ENCODE measurements at places on chromosomes 7 and 10.

- DNase-seq: no peak
Measured at GRCh38 chr10:61543831-61544230, 90.7 kb upstream of the TMEM26 start.

GRCh38 chr7:108313086-108313485 is 143.2 kb downstream of the NRCAM start:
- DNase-seq: no peak

GRCh38 chr7:42747044-42747443 is 164.8 kb downstream of the C7orf25 start:
- DNase-seq: no peak

GRCh38 chr10:75269605-75270004 is 33.8 kb upstream of the COMTD1 start:
- DNase-seq: no peak

DNA sequence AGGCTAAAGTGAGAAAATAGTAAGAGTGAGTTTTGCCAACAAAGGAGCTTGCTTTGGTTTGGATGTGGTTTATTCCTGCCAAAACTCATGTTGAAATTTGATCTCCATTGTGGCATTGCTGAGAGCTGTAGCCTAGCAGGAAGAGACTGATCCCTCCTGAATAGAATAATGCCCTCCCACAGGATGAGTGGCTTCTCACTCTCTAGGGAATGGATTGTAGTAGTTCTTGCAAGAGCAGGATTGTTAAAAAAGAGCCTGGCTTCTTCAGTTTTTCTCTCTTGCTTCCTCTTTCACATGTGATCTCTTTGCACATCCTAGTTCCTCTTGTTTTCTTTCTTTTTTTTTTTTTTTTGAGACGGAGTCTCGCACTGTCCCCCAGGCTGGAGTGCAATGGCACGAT is 34.4 kb downstream of the ASAH2 start:
- no peak for DNase-seq

DNA sequence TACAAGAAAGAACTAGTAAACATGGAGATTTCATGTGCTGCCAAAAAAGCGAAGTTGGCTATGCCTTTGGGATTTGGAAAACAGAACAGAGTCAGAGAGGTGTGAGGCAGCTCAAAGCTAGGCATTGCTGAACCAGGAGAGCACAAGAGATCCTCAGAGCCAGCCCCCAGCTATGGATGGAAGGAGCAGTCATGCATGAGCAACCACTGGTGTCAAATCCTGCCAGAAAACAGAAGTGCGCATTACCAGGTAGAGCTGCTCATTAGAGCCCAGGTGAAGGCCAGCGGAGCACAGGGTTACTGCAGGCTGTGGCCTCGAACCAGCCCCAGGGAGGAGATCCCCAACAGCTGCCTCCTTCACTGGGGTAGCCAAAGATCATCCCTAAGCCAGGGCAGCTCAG is 173.2 kb upstream of the KIAA1217 start:
- DNase-seq: no peak

DNA sequence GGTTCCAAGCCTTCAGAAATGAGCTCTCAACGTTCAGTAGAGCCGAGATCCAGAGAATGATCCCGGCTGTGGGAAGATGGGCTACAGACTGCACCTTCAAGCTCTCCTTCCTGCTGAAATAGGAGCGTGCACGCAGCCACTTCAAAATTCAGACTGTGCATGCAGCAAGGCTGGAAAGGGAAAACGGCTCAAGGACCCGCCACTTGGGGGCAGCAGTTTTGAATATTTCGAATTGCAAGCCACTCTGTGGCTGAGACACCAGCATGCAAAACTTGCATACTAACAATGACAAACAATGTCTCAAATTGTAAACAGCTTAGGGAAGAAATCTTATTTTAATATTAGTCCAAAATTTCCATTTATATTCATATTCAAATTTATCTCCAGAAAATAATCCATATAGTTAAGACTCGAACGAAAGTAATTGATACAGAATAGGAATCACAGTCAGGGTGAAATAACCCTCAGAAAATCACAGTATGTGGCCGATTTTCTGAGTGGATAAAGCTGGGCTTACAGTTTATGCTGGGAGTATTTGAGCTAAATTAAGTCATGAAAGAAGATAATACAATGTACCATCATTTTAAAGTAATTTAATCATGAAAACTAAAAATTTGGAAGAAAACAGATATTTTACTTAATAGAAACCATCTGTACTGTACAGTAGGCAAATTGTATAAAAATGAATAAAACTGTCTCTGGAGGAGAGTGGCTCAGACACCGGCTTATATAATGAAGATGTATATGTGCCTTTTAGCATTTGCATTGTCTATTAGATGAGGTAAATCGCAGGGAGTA is 137.9 kb upstream of the MKI67 start:
- DNase-seq: peak; percentile 59

DNA sequence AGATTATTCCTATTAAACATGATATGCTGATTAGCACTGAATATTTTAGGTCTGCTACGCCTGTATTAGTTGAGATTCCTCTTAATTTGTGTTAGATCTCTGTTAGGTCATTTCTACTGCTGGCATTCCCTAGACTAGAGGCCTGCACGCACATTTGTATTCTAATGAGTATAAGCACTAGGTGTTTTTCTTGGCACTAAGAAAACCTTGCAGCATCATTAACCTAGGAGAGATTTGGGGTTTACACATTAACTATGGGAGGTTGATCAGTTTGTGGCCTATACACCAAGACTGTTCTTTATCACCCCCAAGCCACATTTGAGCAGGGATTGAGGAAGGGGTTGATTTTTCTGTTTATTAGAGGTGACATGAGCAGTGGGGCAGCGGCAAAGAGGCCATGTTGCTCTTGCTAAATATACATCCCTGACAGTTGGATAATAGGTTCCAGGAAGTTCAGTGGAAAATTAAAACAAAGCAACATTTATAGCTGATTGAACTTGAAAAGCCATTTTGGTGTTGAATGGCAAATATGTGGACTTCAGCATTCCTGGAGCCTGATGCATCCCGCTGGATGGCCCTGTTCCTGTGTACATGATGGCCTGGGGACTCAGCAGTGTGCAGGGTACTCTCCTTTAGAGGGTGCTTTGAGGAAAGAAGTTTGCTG is 65.2 kb downstream of the GBF1 start:
- no peak for DNase-seq

GRCh38 chr7:2644220-2644561 is 12.4 kb downstream of the TTYH3 start:
- no peak for DNase-seq

GRCh38 chr7:151999424-152000090 is 25.9 kb upstream of the GALNT11 start:
- DNase-seq: no peak

GRCh38 chr10:120667276-120667675 is 183.9 kb upstream of the WDR11 start:
- no peak for DNase-seq

DNA sequence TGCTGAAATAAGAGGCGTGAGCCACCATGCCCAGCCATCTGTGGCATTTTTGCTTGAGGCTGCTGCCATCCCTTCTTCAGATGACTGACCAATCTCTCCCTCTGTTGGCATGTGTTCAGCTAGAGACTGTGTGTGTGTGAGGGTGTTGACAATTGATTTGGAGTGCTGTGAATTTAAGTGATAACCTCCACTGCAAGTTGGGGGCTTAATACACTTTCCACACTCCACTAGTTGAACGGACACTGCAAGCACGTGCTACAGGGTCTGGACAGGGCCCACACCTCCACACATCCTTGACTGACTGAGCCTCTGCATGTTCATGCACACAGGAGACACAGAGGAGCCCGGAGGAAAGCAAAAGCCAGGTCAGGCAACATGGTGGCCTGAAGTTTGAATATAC is 51.3 kb downstream of the BRAF start:
- no peak for DNase-seq

DNA sequence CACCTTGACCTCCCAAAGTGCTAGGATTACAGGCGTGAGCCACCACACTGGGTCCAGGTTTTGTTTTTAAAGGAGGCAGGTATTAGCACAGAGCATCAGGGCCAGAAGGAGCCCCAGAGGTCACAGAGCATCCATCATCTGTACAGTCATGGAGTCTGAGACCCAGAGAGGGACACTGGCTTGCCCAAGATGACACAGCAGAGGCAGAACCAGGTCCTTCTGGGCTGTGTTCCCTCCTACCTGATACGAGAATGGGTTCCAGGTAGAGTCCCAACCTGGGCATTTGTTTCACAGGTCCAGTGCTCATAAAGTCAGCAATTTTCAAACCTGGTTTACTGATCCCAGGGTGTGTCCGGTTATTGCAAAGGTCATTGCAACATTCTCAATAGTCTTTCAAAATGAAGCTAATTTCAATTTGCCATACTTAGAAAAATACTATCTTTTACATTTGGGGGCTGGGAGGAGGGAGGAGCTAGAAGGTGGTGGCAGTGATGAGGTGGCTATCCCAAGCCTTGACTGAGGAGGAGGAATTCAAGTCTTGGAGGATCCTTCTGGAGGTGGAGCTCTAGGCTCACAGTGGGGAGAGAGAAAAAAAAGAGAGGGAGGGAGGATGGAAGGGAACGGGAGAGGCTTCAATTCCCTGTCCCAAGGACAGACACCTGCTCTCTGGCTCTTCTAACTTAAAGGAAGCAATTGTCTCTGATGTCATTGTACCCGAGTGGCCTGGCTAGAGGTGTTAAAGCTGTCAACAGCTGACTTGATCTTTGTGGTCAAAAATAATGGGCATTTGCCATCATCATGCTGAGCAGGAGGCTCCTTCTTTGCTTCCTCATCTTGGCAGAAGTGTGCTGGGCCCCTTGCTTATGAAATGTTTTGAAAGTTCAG is 8.1 kb downstream of the MXI1 start:
- DNase-seq: no peak

- DNase-seq: no peak
Measured at GRCh38 chr10:22314852-22315251, 1.3 kb upstream of the COMMD3 start.

- DNase-seq: no peak
Measured at GRCh38 chr7:27581119-27581518, 81.6 kb downstream of the HIBADH start.

- no peak for DNase-seq
Measured at GRCh38 chr10:1274701-1275544, 218.7 kb downstream of the WDR37 start.

DNA sequence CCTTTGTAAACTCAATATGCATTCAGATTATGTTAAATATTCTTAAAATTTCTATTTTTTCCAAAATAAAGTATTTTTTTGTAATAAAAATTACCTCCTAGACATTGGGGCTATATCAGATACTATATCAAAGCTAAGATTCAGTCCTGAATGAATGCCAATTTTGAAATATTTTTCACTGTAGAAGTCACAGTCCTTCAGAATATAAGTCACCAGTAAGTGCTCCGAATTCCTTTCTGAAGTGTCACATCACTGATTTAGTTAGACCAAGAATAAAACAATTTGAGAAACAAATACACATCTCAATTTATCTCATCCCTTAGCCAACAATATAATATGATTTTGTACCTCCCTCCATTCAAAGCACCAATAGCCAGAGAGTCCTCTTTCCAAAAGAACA is 33.9 kb upstream of the GSAP start:
- DNase-seq: no peak

DNA sequence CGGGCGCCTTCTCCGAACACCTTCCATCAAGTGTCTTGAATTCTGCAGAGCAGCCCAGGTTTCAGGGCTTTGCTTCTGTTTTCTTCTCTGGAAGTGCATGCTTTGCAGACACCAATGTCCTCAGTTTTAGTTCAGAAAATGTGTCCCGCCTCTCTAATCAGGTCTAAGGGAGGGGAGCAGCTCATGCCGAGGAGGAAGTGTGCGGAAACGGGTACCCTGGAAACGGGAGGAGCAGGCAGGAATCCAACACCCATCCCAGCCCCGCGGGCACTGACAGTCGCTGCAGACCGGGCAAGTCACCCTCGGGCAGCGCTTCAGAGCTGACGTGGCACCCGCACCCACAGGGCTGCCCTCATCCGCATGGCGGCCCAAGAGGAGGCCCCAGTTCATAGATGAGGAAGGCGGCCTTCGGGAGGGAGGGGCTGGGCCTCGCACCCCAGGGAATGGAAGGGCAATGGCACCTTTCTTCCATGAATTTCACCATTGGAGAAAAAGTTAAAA is 338.7 kb downstream of the DNAJB6 start:
- DNase-seq: no peak

GRCh38 chr7:16051561-16052255 is 365.2 kb upstream of the MEOX2 start:
- DNase-seq: no peak

DNA sequence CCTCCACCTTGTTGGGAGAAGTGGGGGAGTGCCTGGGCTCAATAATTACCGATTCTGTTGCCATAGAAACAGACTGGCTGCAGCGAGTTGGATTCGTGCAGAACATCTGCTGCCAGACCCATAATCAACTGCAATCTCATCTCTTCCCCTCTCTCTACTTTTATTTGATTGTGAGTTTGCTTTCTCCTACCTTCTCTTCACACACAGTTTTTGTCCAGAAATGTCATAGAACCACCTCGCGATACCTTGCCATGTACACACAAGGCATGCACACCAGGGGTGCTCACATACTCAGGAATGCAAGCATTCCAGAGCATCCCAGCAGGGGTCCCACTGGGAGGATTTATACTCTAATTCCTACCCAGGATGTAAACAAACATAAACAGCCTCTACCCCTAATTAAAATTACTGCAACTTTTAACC is 262.2 kb upstream of the AOAH start:
- no peak for DNase-seq

- no peak for DNase-seq
Measured at GRCh38 chr7:12152196-12152918, 58.7 kb upstream of the TMEM106B start.

GRCh38 chr10:119595134-119595675 is 1.6 kb downstream of the TIAL1 start:
- DNase-seq: no peak

DNA sequence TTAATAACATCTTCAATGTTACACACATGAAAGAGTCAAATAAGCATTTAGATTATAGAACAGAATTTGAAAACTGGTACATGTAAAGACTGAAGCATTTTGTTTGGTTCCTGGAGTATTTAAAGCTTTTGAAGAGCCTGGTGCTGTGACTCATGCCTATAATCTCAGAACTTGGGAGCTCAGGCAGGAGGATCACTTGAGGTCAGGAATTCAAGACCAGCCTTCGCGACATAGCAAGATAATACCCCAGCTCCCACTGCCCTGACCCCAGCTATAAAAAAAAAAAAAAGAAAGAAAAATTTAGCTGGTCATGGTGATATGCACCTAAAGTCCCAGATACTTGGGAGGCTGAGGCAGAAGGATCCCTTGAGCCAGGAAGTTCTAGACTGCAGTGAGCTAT is 87.8 kb downstream of the HDAC9 start:
- no peak for DNase-seq

- no peak for DNase-seq
Measured at GRCh38 chr7:32532716-32533115, 37.4 kb downstream of the AVL9 start.

Data from stimulated activated naive CD8-positive, alpha-beta T cell treated with anti-CD3 and anti-CD28 coated beads, Interleukin-15, Interleukin-2, amounts not matched to agents 100 U/mL and 50 U/mL, for 24 hours (primary cell).